ENCODE measurements at places on chromosomes 13 and 19.
A peak's percentile ranks its signal among the peaks of the same experiment; 100 is the strongest.

DNA sequence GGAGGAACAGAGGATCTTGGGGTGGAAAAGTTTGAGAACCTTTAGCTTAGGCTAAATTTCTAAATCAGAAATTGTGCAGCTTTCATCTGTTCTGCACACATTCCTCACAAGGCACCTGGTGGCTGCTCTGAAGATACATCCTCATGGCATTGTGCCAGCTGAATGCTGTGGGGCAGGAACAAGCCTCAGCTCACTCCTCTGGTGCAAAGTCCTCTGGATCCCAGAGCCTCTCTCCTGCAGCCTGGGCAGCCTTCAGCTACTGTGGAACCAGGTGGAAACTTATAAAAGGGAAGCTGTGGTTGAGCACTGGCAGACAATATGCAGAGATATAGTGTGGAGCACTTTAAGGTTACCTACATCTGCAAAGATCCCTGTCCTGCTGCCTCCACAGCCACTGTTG lies 72.3 kb downstream of the KCTD12 start:
- DNase-seq: no peak

- DNase-seq: peak; percentile 76
These were observed 2.7 kb downstream of the SLC27A1 start for GRCh38 chr19:17473041-17473440.

DNA sequence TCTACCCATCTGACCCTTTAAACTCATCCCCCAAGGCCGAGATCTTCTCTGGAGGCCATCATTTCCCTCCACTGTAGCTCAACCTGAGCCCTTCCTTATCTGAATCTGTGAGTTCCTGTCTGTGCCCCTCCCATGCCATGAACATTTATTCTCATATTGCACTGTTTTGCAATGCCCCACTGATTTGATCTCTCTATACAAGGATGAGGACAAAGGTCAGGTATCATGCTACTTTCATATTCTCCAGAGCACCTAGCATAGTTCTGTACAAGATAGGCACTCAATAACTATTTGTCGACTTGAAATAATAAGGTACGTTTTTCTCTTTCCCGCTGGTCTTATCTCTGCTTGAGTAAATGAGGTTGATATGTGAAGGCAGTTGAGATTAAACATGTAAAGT lies 135.5 kb downstream of the KLF5 start:
- no peak for DNase-seq

- no peak for DNase-seq
These were observed 38.0 kb downstream of the ADGRE1 start for GRCh38 chr19:6925386-6925785.

DNA sequence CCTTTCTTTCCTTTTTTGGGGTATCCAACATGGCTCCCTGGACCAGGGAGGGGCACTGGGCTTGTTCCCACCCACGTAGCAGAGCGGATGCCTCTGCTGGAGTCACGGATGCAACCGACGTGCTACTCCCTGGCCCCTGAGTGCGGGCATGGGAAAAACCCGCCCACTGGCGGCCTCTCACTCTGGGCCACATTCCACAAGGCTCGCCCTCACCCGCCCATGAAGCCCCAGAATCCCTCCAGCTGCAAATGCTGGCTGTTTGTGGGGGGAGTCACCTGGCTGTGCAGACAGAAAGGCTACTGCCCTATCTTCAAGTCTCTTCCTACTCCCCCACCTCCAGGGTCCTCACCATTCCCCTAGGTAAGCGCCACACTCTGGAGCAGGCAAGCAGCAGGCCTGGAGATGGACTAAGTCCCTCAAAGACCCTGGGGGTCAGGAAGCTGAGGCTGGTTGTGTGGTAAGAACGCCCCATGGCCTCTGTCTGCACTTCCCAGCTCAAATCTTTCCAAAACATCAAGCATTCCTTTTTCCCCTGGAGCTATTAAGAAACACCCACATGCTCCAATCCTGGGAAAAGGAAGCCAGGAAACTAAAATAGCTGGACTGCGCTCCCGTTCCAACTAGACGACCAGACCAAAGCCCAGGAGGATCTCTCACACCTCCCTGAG lies 17.9 kb upstream of the EPHX3 start:
- peak; percentile 96 for DNase-seq

- DNase-seq: peak; percentile 2
These were observed 344.5 kb upstream of the TMTC4 start for GRCh38 chr13:101019126-101019525.

GRCh38 chr13:25214491-25215252 lies 42.6 kb upstream of the AMER2 start:
- peak; percentile 50 for DNase-seq

DNA sequence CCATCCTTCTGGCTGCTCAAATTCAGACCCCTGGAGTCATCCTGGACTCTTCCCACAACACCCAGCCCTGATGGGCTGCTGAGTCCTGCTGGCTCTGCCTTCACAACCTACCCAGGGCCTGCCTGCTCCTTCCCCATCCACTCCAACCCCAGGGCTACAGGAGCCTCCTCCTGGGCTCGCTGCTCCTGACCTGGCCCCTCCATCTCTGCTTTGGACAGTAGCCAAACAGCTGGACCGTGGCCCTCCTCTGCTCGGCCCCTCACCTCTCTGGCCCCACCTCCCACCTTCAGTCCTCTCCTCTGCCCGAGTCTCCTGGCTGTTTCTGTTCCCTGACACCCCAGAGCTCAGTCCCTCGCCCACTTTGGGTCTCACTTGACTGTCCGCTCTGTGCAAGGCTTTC lies 66.7 kb downstream of the CEBPG start:
- no peak for DNase-seq

GRCh38 chr13:40271271-40271885 lies 395.1 kb downstream of the FOXO1 start:
- no peak for DNase-seq

DNA sequence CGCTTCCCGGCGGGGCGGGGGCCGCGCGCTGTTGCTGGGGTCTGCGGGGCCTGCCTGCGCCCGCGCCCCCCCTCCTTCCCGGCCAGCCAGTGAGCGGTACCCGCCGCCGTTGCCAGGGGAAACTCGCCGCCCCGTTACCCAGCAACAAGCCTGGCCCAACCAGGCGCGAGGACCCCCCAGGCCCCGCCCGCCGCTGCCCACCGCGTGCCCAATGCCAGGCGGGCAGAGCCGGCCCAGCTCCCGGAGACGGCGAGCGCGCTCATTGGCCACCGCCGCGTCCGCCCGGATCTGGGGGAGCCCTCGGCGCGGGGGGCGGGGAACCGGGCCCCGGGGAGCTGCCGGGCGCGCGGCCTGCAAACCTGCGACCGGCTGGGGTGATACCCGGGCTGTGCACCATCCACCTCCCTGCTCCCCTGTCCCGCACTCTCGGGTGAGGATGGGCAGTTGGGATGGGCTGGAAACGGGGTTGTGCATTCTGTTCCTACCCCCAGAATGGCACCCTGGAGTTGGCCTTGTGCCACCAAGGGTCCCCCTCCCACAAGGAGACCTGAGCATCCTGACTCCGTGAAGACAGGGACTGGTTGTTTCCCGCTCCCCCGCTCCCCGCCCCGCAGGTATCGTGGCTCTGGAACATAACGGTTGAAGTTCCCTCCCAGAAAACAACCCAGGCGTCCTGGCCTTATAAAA lies 8.8 kb upstream of the BBC3 start:
- DNase-seq: peak; percentile 19

DNA sequence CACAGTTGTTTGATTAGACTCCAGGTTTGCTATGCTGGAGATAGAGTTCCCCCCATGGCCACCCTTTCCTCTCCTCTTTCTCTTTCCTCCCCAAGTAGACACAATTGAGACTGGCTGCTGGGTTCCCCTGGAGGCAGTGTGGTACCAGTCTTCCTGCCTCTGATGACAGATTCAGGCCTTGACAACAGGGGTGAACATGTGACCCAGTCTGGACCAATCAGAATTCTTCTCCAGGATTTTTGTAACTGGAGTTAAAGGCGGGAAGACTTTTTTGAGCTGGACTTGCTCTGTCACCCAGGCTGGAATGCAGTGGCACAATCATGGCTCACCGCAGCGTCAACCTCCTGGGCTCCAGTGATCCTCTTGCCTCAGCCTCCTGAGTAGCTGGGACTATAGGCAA lies 48.7 kb downstream of the CCNE1 start:
- no peak for DNase-seq

DNA sequence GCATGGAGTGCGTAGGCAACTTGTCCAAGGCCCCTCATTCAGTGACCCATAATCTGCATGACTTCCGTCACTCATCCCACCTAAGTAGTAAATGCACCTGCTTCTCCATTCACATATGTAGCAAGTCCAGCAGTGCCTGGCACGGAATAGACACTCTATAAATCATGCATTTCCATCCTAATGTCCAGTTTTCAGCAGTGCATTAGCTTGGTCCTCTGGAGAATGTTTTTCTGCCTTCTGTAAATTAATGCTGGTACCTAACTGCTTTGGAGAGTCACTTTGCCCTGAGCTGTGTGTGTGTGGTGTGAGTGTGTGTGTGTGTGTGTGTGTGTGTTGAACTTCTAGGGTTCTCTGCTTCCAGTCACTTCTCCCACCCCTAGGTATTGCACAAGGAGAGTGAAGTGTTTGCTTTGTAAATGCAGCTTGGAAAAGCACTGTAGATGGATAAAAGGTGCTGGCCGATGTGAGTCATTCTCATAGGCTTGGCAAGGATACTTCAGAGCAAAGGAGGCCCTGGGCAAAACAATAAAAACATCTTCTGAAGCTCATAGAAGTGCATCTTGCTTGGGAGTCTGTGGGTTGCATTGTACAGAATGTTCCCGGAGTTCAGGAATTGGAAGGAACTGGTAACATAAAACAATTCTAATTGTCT lies 181.8 kb downstream of the KATNAL1 start:
- DNase-seq: peak; percentile 94

GRCh38 chr13:51453207-51453958 lies 547 bp upstream of the INTS6 start:
- DNase-seq: no peak

- DNase-seq: no peak
These were observed 1.0 kb downstream of the MIA start for GRCh38 chr19:40776364-40776763.

GRCh38 chr19:33171916-33172359 lies 22.2 kb upstream of the LRP3 start:
- DNase-seq: no peak

DNA sequence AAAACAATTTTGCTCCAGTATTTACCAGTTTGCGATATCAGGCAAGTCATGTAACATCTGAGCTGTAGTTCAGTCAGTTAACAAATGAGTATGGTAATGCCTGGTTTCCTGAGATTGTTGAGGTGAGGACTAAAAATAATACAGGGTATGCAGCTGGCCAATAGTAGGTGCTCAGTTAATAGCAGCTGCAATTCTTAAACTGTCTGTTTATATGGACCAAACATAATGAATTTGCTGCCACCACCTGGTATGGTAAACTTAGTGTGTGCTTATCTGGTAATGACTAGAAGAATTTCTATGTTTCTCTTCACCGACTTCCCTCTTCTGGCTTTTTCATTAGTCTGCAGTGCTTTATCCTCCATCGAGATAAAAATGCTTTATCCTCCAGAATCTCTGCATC lies 9.1 kb downstream of the ZMYM2 start:
- DNase-seq: no peak

DNA sequence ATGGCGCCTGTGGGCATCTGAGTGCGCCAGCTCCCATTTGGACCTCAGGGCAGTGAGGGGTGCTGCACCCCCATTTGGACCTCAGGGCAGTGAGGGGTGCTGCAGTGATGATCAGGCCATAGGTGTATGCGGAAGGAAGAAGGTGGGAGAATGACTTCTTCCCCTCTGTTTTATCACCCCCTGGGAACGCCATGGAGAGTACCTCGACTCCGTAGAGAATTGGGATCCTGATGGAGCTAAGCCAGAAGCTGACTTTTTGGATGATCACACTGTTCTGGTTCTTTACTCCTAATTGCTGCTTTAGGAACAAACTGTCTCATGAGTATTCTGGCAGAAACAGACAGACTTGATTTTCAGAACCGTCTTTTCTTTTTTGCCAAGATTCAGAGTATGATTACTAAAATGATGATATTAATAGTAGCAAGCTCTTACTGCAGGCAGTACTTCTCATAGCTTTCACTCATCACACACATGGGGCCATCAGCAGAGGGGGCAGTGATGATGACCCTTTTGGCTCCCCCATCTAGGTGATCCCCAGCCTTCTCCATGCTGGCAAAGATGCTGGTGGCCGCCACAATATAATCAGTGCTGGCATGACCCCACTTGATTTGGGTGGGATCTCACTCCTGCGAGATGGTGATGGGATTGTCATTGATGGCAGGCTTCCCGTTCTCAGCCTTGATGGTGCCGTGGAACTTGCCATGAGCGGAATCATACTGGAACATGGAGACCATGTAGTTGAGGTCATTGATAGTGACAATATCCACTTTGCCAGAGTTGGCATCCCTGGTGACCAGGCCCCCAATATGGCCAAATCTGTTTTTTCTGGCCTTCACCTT lies 10.3 kb upstream of the UBAC2 start:
- no peak for DNase-seq

GRCh38 chr13:43408274-43408673 lies 378.5 kb downstream of the ENOX1 start:
- DNase-seq: no peak
